ENCODE measurements at places on chromosomes 1 and 21.

DNA sequence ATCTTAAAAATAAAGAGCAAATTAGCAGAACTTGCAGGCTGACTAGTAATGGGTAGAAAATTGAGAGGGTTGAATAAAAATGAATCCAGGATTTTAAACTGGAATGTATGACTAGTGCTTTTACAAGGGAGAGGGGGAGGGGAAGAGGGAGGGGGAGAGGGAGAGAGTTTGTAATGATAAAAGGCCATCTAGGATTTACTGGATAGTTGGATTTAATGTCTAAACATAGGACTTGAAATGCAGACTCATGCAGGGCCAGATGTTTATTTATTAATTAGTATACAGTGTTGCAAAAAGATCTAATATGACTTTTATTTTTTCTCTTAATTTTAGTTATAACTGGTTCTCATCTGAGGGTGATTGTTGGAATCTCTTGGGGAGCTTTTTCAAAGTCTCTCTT, 4.3 kb downstream of the ZNF326 start:
- DNase-seq = no peak

DNA sequence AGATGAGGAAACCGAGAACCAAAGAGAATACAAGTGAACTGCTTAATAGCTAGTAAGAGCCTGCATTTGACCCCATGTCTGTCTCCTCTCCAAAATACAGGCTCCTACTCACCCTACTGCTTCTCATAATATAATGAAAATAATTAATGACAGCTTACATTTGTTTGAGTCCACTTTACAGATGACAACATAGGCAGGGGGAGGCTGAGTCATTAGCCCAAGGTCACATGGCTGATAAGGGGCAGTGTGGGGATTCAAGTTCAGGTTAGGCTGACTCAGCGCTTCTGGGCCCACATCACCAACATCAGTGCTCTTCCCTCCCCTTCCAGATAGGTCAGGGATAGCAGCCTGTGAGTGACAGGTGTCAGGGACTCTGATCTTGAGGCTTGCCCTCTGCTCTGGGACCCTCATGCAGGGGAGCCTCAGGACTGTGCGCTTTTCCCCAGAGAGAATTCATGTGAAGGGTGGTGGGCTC, 16.2 kb downstream of the AZIN2 start:
- no peak for DNase-seq

DNA sequence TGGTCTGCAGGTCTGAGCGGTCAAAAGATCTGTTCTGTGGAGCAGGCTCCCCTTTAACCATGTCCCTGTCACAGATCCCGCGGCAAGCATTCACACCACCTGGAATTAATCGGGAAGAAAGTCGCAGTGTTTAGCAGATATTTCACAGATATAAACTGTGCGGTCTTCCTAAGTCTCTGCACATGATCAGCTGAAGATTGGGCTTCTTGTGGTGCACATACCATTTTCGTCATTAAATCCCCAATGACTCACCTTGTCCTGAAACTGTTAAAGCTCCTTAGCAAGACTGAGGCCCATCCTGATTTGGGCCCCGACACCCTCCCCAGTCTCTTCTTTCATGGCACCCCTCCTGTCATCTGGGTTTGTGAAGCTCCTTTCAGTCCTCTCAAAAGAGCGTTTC, 158.8 kb downstream of the KIF26B start:
- DNase-seq = no peak

GRCh38 chr1:26574719-26575251, 45.2 kb downstream of the RPS6KA1 start:
- peak; percentile 48 for DNase-seq

GRCh38 chr1:147072482-147073432, 99.5 kb downstream of the PRKAB2 start:
- no peak for DNase-seq

DNA sequence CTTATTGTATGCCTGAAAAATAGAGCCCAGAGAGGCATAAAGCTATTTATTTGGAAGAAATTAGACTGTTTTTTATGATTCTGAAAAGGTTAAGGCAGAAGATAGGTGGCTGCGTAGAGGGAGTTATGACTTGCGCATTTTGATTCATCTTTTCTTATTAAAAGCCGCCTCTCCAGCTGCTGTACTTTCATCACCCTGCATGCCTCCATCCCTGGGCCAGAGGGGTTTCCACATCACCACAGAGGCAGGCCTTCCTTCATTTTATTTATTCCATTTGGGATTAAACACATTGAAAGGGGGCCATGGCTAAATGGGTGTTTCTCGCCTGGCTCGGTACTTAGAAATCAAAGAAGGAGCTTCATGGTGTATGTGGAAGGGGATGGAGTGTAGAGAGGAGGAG, 14.6 kb upstream of the RGS8 start:
- no peak for DNase-seq

DNA sequence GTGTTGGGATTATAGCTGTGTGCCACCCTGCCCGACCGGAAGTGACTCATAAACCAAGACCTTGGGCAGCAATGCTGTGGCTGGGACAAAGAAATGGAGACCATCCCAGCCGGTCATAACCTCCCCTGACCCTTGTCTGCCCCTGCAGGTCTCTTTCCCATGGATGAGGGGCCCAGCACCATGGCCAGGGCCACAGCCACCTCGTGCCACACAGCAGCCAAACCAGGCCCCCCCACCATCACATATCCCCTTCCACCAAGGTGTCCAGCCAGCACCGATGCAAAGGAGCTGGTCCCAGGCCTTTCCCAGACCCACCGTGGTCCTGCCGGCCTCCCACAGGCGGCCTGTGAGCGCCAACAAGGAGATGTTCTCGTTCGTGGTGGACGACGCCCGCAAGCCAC, 42.2 kb downstream of the FHAD1 start:
- DNase-seq = no peak

- no peak for DNase-seq
These were observed 27.5 kb upstream of the STMN1 start for GRCh38 chr1:25933479-25934365.

- no peak for DNase-seq
These were observed 12.7 kb downstream of the USP48 start for GRCh38 chr1:21770201-21770600.

- DNase-seq = no peak
These were observed 190.6 kb upstream of the NFIA start for GRCh38 chr1:60891765-60892164.

GRCh38 chr1:106944721-106945120, 111.8 kb upstream of the PRMT6 start:
- DNase-seq = no peak

DNA sequence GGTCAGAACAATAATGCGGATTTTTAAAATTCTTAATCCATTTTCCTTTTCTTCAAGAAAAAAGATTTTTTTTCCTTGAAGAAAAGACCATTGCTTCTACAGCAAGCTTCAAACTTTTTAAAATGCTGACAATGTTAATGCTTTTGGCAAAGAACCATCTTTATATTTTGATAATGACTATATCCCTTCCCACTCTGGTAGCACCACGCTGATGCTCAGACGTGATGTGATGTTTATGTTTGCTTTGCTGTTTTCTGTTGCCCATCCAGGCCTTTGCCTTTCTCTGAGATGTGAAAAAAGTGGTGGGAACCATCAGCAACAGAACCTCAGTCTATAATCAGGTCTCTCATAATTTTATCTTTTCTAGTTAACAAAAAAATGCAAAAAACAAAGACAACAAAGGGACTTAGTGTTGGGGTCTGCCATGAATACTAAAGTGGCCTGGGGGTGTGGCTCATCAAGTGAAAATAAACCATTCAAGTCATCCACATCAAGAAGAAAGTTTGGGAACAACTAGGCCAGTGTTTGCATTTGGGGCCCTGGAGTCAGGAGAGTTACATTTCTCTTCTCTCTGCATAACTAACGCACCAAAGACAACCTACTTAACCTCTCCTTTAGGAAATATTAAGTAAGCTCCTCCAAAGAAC, 244.6 kb upstream of the DMRTA2 start:
- peak; percentile 56 for DNase-seq

GRCh38 chr1:71770121-71770520, 512.2 kb downstream of the NEGR1 start:
- DNase-seq = peak; percentile 83

DNA sequence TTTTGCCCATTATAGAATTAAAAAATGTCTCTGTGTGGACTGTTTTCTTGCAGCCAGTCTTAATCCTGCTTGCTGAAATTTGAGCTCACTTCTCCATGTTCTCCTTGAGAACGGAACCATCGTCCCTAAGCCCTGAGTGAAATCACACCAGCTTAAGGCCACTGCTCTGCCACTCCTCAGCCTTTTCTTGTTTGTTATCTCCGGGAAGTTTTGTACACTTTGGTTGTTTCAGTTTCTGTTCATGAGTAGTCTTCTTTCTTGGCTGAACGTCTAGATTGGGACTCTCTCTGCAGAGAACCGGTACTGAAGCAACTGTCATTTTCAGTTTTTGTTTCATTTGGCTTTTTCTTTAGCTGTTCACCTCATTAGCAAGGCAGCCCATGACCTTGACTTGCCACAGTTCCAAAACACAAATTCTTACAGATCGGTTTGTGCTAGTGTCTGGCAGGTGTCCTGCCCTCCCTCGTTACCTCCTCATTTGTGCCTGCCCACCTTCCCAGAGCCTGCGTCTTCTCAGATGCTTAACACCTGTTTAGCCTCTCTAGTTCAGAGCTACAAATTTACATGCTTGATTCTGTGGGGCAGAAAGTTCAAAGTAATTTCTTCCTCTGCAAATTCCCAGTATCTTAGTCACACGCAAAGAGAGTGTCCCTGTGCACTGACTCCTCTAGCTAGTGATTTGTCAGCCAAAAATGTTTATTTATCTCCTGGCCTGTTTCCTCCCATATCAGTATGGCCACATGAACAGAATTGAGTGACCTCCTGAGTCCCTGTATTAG, 12.4 kb downstream of the PSEN2 start:
- DNase-seq = no peak

GRCh38 chr1:171715813-171716251, 26.0 kb downstream of the VAMP4 start:
- DNase-seq = no peak

DNA sequence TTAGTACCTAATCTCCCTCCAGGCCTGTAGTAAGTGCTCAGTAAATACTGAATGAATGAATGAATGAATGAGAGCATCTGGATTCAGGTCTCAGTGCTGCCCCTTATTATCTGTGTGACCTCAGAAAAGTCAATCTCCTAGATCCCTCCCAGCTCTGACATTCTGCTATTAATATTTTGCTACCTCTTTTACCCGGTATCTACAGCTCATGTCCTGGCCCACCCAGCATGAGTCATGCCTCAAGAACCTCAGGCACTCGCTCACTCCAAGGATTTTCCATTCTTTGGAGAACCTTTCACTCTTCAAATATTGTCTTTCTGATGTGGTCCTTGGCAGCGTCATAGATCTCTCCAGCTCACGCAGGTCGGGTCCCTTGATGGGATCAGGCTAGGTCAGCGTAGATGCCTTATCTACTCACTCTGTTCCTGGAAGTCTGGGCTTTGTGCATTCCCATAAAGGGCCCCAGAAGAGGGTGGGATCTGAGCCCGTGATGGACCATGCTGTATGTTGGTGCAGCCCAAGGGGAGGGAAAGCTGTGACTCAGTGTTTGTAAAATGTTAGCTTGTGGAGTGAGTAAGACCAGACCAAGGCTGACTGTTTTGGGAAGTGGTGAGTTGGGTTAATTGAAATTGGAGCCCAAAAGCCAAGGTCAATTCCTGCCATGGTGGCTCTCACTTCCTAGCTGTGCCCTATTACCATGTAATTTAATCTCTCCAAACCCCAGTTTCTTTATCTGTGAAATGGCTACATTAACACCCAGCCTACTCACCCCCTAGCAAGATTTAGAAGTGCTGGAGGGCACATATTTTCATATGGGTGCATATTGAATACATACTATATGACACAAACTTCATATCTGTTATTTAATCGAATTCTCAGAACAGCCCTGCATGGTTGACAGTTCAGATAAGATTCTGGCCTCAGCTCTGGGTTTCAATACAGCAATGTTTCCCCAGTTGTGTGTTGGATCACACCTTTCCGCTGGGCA, 214.1 kb upstream of the USP24 start:
- peak; percentile 100 for DNase-seq

GRCh38 chr1:111934106-111934852, 55.2 kb downstream of the KCND3 start:
- no peak for DNase-seq

DNA sequence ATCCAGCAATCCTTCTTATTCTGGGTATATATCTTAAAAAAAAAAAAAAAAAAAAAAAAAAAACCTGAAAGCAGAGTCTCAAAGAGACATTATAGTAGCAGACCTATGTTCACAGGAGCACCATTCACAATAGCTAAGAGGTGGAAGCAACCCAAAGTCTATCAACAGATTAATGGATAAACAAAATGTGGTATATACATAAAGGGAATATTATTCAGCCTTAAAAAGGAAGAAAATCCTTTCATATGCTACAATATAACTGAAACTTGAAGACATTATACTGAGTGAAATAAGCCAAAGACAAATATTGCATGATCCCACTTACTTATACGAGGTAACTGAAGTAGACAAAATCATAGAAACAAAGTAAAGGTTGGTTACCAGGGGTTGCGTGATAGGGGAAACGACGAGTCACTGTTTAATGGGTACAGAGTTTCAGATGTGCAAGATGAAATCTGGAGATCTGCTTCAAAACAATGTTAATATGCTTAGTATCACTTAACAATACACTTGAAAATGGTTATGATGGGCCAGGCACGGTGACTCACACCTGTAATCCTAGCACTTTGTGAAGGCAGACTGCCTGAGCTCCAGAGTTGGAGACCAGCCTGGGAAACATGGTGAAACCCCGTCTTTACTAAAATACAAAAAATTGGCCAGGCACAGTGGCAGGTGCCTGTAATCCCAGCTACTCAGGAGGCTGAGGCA, 29.5 kb downstream of the PIK3R3 start:
- DNase-seq = peak; percentile 19

DNA sequence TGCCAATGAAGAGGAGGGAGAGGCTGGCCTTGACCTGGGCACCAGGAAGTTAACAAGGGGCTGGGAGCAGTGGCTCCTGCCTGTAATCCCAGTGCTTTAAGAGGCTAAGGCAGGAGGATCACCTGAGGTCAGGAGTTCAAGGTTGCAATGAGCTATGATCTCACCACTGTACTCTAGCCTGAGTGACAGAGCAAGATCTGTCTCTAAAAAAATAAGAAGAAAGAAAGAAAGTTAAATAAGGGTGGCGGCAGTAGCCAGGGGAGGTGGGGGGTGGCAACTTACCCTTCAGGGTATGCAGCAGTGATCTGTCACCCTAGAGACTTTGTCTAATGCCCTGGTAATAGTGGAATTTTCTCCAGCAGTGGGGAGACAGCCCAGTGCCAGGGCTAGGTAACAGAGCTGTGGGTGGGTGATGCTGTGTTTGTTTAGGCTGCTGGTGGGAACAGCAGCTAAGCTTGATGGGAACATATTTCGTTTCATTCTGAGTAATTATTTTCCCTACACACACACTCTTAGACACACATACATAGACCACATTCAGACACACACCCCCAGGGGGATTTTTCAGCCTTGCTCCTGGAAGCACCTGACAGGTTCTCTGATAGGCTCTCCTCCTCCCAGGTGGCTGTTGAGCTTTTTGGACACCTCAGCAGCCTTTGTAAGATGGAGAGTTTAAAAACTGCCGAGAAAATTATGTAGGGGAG, 11.3 kb upstream of the SYT6 start:
- DNase-seq = no peak

GRCh38 chr21:29436143-29436542, 137.4 kb downstream of the BACH1 start:
- no peak for DNase-seq

Data from astrocyte of the spinal cord (primary cell).